Inflammatory macrophage treated with lipopolysaccharide for 1 hour (primary cell): ENCODE measurements at places on chromosomes 2 and 18.

DNA sequence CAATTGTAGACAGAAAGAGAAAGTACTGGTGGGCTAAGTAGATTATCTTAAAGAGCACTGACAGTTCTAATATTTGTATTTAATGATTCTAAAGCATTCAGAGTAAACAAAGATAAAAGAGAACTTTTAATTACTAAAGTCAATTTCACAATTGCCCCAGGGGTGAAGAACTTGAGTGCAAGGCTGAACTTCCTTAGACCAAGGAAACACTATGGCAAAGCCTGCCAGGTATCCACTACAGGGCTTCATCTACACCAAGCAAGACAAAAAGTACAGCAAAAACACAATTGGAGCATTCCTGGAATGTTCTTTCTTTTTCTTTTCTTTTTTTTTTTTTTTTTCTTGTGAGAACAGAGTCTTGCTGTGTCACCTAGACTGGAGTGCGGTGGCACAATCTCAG, 46.9 kb upstream of the NDUFV2 start:
- DNase-seq, result no peak

- no peak for DNase-seq
These were observed 176.1 kb downstream of the IKZF2 start for GRCh38 chr2:212975333-212975732.

DNA sequence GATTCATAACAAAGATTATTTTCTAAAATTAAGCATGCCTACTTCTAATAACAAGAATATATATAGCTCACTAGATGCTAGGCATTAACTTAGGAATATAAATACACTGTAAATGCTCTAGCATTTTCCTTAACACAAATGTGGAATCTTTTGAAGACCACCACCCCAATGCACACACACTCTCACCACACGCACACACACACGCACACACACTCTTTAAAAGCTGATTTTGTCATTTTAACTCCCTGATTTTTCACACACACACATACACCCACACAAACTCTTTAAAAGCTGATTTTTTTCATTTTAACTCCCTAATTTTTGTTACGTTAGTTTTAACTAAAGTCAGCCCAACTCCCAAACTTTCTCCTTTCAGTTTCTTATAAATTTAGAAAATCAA, 3.0 kb downstream of the COL5A2 start:
- no peak for DNase-seq

GRCh38 chr2:122329278-122329677, 573.8 kb downstream of the TSN start:
- DNase-seq, result no peak

DNA sequence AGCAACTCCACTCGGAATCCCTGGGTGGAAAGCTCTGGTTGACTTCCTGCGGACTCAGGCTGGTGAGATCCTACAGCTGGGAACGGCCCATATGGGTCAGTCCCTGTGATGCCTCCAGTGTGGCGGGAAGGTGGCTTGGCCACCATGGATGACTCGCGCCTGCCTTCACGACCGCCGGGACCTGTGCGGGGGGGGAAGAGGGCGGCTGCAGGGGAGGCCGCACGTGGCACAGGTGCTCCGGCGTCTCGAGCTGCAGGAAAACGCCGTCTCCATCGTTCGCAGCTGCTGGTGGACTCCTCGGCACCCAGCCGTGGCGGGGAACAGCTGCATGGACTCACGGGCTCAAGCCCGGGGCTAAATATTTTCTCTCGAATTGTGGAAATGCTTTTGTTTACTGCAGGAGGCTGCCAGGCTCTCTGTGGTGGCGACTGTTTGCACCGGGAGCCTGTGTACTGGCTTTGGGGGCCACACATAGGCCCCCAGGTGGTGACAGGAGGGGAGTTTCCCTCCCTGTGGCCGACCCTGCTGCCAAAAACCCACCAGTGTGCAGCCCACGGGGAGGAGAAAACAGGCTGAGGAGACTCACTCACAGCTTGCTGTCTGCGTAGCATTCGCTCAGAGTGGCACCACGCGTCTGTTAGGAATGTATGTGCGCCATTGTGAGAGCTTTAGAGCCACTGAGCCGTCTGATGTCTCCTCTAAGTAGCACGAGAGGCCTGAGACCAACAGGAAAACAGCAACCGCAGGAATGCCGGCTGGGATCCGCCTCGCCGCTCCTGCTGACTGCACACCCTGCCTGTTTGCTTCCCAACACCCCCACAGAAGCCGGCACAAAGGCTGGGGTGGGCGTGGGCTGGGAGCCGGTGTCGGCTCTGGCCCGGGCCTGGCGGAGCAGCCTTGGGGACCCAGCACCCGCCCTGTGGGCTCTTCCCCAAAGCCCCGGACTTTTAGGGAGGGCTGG, 89.2 kb downstream of the NFATC1 start:
- DNase-seq, result no peak

- DNase-seq, result no peak
These were observed 228.1 kb upstream of the RAB6C start for GRCh38 chr2:129751409-129751808.

- DNase-seq, result no peak
These were observed 4.4 kb downstream of the AFF3 start for GRCh38 chr2:100137866-100138570.

DNA sequence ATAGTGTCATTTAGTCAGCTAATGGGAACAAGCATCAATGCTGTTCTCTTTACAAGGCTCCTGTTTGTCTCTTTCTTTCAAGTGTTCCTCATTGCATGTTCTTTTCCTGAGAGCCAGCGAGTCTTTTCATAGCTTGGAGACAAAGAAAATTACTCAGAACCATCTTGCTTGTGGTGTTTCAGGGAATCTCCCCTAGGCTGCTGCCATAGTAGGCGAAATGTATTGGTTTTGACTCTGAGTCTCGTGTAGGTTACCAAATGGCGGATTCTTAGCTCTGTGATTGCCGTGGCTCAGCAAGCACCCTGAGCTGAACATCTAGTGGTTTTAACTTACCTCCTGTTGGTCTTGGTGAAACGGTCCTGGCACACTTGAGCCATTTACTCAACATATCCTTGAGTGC, 68.7 kb downstream of the RHBDD1 start:
- no peak for DNase-seq

- no peak for DNase-seq
These were observed 95.2 kb upstream of the BOD1L2 start for GRCh38 chr18:57051657-57052044.

GRCh38 chr18:805008-805754, 6.9 kb downstream of the YES1 start:
- no peak for DNase-seq

- DNase-seq, result no peak
These were observed 66.6 kb downstream of the TWSG1 start for GRCh38 chr18:9401176-9401575.

GRCh38 chr18:79522451-79523205, 126.9 kb downstream of the NFATC1 start:
- DNase-seq, result no peak

DNA sequence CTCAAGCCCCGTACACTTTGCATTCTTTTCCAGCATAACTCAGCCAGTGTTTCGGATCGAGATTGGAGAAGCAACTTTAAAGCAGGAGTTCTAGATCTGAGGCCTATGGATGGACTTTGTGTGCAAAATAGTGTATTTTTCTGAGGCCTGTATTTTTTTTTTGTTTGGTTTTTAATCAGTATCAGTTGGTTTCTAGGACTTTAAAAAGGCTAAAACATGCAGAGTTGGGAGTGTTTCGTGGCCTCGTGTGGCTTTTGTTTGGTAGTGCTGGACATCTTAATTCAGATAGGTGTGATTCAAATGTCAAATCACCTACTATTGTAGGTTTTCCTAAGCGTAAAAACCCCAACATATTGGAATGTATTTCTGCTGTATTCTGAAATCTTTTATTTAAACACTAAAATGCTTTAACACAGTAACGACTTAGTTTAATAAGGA, 282 bp upstream of the PUS10 start:
- DNase-seq, result no peak

DNA sequence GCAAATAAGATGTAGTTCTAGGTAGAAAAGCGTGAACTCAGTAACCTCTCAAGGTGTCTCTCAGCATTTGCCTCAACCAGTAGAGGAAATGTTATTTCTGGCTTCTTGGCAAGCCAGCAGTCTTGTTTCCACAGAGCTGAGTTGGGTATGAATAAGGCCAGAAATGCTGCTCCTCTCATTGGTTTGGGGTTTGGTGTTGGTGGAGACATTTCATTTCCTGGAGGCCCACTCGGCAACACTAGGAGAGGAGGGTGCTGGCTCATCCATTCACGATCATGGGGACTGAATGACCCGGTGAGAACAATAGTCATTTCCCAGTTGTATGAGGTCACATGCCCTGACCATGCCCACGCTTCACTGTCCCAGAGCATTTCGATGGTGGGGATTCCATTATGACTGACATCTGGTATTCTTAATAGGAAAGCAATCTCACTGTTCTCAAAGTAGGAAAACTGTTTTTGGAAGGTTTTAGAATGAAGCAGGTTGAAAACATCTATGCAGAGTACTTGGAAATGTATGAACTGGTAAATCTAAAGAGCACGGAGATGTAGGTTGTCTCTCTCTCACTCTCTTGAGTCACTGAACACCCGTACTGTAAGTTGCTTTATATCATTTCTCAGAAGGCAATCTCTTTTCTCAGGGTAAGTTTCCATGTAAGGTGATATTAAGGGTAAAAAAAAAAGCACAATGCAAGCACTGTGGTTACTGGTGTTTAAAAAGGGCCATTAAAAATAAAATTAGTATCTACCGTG, 37.1 kb upstream of the CTLA4 start:
- peak; percentile 38 for DNase-seq

DNA sequence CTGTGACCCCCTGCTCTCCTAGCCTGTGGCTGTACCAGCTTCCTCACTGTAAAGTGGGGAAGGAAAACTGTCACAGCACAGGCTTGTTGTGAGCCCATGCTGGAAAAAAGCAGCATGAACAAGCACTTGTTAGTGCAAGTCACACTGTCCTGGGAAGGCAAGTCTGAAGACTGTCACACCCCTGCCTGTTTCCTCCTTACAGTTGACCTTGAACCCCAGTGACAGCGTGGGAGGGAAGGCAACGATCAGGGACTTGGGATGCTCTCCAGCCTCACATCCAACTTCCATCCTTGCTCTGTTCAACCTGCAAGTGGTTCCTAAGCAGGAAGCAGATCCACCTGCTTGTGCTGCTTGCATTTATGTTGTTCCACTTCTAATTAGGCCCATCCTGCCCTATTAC, 311.3 kb upstream of the KLHL29 start:
- no peak for DNase-seq

DNA sequence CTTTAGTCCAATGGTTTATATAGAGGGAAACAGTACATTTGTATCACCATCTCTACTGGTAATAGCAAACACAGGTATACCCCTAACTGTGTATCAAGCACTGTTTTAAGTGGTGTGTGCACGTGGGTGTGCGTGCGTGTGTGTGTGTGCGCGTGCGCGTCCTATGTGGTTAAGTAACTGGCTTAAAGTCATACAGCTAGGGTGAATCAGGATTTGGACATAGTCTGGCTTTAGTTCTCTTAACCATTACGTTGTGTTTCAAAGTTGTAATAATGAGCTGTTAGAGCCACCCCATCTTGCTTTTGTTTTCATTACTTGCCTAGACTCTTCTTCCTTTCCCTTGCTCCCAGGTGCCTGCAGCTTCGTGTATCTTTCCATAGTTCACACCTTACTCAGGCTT, 2.1 kb downstream of the HADHB start:
- peak; percentile 41 for DNase-seq

DNA sequence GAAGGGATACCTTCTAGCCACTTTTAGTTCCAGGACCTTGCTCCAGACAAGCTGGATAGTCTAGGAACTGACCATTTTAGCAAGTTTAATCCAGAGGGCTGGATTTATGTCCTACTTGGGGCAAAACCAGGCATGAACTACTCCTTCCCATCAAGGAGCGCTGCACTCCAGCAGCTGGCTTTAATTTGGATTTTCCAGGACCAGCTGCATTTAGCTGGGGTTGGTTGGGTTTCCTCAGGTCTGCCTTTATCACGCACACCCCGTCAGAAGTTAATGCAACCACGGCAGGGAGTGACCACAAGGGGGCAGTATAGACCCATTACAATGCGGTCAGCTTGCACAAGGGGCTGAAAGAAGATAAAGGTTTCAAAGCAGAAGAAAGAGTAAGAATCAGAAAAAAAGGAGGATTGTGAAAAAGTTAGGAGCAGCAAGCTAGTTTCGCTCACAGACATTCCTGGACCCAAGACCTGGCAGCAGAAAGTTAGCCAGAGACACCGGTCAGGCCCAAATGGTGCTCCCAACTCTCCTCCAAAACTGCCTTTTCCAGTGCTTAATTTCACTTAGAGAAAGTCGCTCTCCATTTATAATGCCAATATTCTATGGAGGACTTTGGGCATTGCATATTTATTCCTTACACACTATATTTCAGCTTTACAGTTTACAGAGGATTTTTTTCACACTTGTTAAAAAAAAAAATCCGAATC, 40.1 kb downstream of the SLC4A1AP start:
- DNase-seq, result peak; percentile 68

DNA sequence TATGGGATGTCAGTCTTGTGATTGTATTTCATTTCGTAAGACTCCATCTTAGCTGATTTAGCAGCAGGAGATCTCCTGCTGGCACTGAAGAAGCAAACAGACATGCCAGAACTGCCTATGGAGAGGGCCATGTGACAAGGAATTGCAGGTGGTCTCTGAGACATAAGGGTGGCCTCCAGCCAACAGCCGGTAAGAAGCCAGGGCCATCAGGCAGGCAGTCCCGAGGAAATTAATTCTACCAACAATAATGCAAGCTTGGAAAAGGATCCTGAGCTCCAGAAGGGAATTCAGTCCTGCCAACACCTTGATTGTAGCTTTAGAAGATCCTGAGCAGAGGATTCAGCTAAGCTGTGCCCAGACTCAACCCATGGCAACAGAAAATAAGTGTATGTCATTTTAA, 87.1 kb upstream of the DNAJC10 start:
- DNase-seq, result no peak

DNA sequence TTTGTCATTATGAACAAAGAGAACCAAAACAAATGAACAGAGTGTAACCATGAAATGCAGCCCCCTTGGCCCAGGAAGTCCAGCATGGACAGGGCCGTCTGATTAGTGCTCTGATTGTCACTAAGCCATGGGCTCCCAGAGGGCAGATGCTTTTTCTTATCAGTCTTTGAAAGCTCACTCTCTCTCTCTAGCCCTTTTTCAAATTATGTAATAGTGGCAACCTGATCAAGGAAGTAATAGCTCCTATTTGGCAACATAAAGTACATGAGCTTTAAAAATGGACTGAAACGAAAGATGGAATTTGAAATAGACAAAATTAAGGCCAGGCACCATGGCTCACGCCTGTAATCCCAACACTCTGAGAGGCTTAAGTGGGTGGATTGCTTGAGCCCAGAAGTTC, 32.4 kb upstream of the EPG5 start:
- DNase-seq, result no peak

DNA sequence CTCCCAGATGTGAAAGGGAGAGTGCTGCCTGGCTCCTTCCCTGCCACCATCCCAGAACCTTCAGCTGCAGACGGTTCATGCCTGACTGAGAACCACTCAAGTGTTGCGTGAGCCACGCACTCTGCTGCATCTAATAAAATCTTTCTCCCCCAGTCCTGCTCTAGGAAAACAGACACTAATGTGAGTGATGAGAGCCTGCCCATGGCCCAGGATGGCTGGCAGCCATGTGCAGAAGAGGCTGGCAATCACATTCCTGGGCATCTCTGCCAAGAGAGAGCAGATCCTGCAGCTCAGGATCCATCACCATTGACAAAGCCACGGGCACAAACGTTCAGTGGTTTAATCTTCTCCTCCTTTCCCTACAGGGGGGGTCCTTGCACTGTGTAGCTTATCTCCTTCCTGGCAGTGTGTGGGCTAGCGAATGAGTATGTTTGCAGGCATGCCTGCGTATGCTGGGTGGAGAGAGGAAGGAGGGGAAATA, 477.5 kb downstream of the SLC4A3 start:
- no peak for DNase-seq
